ENCODE measurements at places on chromosomes 6 and 20. TPM values are rescaled to one million over a fixed set of nuclear protein-coding genes. Genes with fewer than 3 reads are reported as not detected.

- no peaks in the 10 kb centered on the region for H3K36me3 ChIP-seq
- DNase-seq, result no peak
- no peaks in the 10 kb centered on the region for H3K27me3 ChIP-seq
- H3K4me3 ChIP-seq, result no peak overlapping the region
- H3K27ac ChIP-seq, result no peak overlapping the region
Measured at GRCh38 chr6:31407699-31408098, 4.3 kb downstream of the MICA start.

- DNase-seq, result peak; percentile 54
- no peaks in the 10 kb centered on the region for H3K36me3 ChIP-seq
- no peak overlapping the region for H3K4me3 ChIP-seq
- H3K27me3 ChIP-seq, result no peaks in the 10 kb centered on the region
- H3K4me1 ChIP-seq, result peaks cover 61% of the 10 kb centered on the region
- no peak overlapping the region for H3K27ac ChIP-seq
Measured at GRCh38 chr6:35722121-35722761, 14.6 kb upstream of the ARMC12 start.

DNA sequence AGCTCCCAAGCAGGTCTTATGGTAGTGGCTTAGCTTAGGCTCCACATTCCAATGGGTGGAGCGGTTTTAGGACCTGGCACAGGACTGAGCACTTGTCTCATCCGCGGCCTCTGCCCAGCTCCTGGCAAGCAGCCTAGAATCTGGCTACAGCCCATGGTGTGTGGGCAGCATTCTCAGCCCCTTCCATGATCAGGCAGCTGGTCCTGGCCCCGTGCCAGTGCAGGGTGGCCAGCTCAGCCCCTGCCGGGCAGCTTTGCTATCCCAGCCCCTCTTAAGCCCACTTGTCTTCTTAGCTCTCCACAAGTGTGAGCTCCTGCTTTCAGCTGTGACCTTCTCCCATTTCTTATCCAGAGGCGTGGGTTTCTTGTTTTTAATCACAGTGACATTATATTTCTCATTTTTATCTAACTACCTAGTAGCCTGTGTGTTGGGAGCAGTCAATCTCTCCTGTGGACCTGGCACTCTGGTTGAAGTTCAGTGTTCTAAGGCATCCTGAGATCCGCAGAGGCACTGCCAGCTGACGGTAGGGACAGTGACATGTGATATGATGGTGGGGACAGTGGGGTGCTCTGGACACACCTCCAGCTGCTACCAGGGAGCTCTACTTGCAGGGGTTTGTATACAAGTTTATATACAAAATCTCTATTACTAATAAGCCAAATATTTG is 119.9 kb upstream of the PRND start:
- H3K4me1 ChIP-seq, result no peaks in the 10 kb centered on the region
- H3K27me3 ChIP-seq, result peaks cover 8% of the 10 kb centered on the region
- no peaks in the 10 kb centered on the region for H3K36me3 ChIP-seq

- no peak for DNase-seq
- no peaks in the 10 kb centered on the region for H3K27me3 ChIP-seq
- H3K36me3 ChIP-seq, result no peaks in the 10 kb centered on the region
- H3K4me1 ChIP-seq, result no peaks in the 10 kb centered on the region
Measured at GRCh38 chr6:115958958-115959357, 101.7 kb downstream of the FRK start.

The CLDN20 gene
- not detected for total RNA-seq

DNA sequence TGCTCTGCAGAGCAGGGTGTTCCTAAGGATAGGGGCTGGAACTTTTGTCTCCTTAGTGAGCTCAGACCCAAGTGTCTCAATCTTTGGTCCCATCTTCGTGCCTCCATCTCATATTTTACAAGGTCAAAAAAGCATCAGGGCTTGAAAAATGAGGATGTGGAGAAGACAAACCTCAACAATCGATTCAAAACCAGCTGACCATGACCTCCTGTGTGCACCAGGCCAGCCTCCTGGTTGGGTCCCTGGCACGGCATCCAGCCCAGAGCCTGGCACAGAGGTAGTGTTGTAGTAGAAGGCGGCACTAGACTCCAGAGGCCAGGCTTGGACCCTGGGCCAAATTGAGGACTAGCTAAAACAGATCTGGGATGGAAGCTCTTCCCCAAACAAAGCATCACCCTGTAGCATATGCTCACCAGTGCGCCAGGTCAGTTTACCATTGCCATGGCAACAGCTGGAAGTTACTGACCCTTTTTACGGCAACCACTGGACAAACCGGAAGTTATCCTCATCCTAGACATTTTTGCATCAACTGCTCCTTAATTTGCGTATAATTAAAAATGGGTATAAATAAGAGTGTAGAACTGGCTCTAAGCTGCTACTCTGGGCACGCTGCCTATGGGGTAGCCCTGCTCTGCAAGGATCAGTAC is 69.3 kb upstream of the BLCAP start:
- no peak for DNase-seq
- H3K4me3 ChIP-seq, result no peak overlapping the region
- H3K36me3 ChIP-seq, result no peaks in the 10 kb centered on the region
- no peaks in the 10 kb centered on the region for H3K27me3 ChIP-seq
- H3K27ac ChIP-seq, result no peak overlapping the region
- peaks cover 5% of the 10 kb centered on the region for H3K4me1 ChIP-seq

The B3GALT4 gene
- 11.7 TPM for total RNA-seq

GRCh38 chr6:81981812-81982211 is 229.3 kb upstream of the TENT5A start:
- no peaks in the 10 kb centered on the region for H3K36me3 ChIP-seq
- H3K4me3 ChIP-seq, result no peak overlapping the region
- no peak for DNase-seq
- H3K27ac ChIP-seq, result no peak overlapping the region
- H3K4me1 ChIP-seq, result no peaks in the 10 kb centered on the region

The C20orf202 gene
- 0.83 TPM for total RNA-seq
